Heart right ventricle (tissue), 16 donors: ENCODE measurements at places on chromosomes 2 and 18. TPM values are rescaled to one million over a fixed set of nuclear protein-coding genes. Genes with fewer than 3 reads are reported as not detected.

GREB1L gene
- polyA plus RNA-seq, result 8.0 TPM

TNFAIP6 gene
- 5.1 TPM for polyA plus RNA-seq

OTOS gene
- polyA plus RNA-seq, result not detected

PDCD1 gene
- polyA plus RNA-seq, result 7.1 TPM

CLEC4F gene
- polyA plus RNA-seq, result 2.4 TPM

CXCR1 gene
- not detected for polyA plus RNA-seq

TMEM178A gene
- polyA plus RNA-seq, result 6.2 TPM

CFAP65 gene
- polyA plus RNA-seq, result not detected

DSG1 gene
- under 0.01 TPM for polyA plus RNA-seq

COLEC12 gene
- polyA plus RNA-seq, result 2.8 TPM

LOXHD1 gene
- polyA plus RNA-seq, result 0.19 TPM

UGT1A5 gene
- polyA plus RNA-seq, result not detected

LIPG gene
- polyA plus RNA-seq, result 0.07 TPM

POTEI gene
- not detected for polyA plus RNA-seq

SEH1L gene
- polyA plus RNA-seq, result 23.1 TPM

MC4R gene
- not detected for polyA plus RNA-seq

M1AP gene
- 0.44 TPM for polyA plus RNA-seq

NEMP2 gene
- polyA plus RNA-seq, result 0.51 TPM

LRRTM4 gene
- 0.29 TPM for polyA plus RNA-seq

FAP gene
- 2.7 TPM for polyA plus RNA-seq

IL36G gene
- not detected for polyA plus RNA-seq

FAM98A gene
- 33.5 TPM for polyA plus RNA-seq

THOC1 gene
- 9.7 TPM for polyA plus RNA-seq

LRP2 gene
- polyA plus RNA-seq, result 0.06 TPM

CHAC2 gene
- polyA plus RNA-seq, result 7.1 TPM

LHCGR gene
- 0.37 TPM for polyA plus RNA-seq

G6PC2 gene
- not detected for polyA plus RNA-seq

MYO5B gene
- 0.58 TPM for polyA plus RNA-seq

PLEKHB2 gene
- 8.7 TPM for polyA plus RNA-seq

HOXD11 gene
- polyA plus RNA-seq, result not detected

UGT1A4 gene
- polyA plus RNA-seq, result not detected

NOSTRIN gene
- polyA plus RNA-seq, result 11.6 TPM

IL1RL2 gene
- polyA plus RNA-seq, result 0.22 TPM

ACOXL gene
- polyA plus RNA-seq, result not detected

PFN4 gene
- polyA plus RNA-seq, result 0.28 TPM

ATP6V1B1 gene
- 6.4 TPM for polyA plus RNA-seq

INHBB gene
- 5.9 TPM for polyA plus RNA-seq

ZNF513 gene
- polyA plus RNA-seq, result 15.4 TPM

RBM45 gene
- 13.7 TPM for polyA plus RNA-seq

SLC19A3 gene
- polyA plus RNA-seq, result 0.81 TPM

CMPK2 gene
- 2.9 TPM for polyA plus RNA-seq

PLB1 gene
- polyA plus RNA-seq, result 1.4 TPM

CRYGC gene
- not detected for polyA plus RNA-seq

COL4A4 gene
- polyA plus RNA-seq, result 0.84 TPM

REEP1 gene
- 20.9 TPM for polyA plus RNA-seq

LRATD1 gene
- polyA plus RNA-seq, result 1.1 TPM

SLC23A3 gene
- 1.8 TPM for polyA plus RNA-seq

ACKR3 gene
- polyA plus RNA-seq, result 18.5 TPM

GKN1 gene
- 0.19 TPM for polyA plus RNA-seq

C2orf76 gene
- polyA plus RNA-seq, result 11.9 TPM

DPY30 gene
- polyA plus RNA-seq, result 57.8 TPM
